HAP-1 (cell line): ENCODE measurements at places on chromosomes 4 and X.
A peak's percentile ranks its signal among the peaks of the same experiment; 100 is the strongest.

GRCh38 chrX:34058005-34058404, 74.1 kb downstream of the FAM47A start:
- no peak for DNase-seq

DNA sequence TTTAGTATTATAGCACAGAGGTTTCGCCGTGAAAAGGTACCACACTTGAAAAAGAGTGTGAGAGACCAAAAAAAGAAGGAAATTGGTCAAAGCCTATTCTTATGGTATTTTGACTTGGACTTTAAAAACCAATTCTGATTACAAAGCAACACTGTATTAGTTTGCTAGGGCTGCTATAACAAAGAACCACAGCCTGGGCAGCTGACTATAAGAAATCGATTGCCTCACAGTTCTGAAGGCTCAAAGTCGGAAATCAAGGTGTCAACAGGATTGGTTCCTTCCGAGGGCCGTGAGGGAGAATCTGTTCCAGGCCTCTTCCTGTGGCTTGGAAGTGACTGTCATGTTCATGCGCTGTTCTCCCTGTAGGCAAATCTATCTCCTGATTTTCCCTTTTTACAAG, 17.9 kb downstream of the DAPP1 start:
- DNase-seq: no peak

- DNase-seq: no peak
Measured at GRCh38 chr4:87978681-87979080, 3.2 kb downstream of the SPP1 start.

GRCh38 chr4:184727430-184727829, 6.5 kb downstream of the CENPU start:
- no peak for DNase-seq

DNA sequence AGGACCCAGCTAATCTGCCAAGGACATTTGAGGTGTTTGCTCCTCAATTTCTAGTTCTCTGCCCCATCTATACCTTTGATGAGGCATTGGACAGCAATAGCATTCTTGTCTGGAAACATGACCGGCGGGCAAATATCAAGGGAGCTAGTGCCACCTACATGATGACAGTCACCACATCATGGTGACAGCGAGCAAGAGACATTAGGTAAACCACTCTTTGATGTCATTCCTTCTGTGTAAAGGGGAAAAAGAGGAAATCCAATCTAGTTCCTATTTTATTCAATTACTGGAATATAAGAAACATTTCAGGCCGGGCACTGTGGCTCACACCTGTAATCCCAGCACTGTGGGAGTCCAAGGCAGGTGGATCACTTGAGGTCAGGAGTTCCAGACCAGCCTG, 20.7 kb upstream of the IL13RA1 start:
- no peak for DNase-seq

DNA sequence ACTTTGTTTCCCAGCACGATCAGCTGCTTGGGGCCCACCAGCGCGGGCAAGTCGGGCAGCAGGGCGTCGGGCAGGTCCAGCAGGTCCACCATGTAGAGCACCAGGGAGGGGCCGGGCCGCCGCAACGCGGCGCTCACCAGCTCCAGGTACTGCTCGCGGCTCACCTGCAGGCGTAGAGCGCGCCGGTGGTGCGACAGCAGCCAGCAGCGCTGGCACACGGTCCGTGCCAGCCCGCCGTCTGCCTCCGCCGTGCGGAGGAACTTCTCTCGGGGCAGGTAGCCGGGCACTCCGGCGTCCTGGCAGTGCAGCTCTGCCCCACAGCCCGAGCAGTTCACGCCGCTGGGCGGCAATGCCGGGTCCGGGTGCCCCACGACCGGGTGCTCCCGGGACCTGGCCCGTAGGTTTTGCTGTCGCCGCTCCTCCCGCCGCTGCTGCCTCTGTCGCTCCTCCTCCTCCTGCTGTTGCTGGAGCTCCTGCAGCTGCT, 527 bp downstream of the NOA1 start:
- peak; percentile 47 for DNase-seq

DNA sequence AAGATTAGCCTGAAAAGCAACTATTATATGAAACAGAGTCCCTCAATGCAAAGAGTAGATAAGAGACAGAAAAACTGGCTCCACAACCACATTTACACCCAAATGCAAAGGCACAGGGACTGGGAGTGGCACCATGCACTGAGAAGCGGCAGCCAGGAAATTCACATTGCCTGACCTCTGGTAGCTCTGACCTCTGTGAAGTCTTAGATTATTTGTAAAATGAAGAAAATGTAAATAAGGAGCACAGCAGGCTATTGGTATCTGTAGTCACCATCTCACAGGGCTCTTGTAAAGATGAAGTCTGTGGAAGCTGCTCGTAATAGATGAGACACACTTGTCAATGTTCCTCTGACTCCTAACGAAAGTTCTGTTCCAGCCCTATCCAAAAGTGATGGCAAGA, 69.7 kb downstream of the FAT1 start:
- DNase-seq: no peak

GRCh38 chr4:72531768-72532290, 37.2 kb downstream of the ADAMTS3 start:
- DNase-seq: no peak

- no peak for DNase-seq
Measured at GRCh38 chr4:130576218-130576617, 1480.3 kb downstream of the C4orf33 start.

DNA sequence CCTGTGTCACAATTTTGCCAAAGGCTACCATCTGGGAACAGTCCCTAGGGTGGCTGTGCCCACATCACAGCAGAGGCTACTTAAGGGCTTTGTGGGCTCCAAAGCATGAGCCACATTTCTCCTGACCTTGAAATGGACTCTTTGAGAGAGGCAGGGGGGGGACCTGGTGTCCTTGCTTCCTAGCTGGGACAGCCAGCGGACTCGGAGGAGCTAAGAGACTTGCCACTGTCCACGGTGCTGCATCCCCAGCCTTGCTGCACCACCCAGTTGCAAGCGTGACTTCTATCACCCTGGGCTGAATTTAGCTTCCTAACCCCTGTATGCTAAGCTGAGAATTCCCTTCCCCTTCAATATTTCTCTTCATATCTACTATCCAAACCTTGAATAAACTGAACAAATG, 99.0 kb downstream of the PHKA2 start:
- no peak for DNase-seq

GRCh38 chr4:84846985-84847384, 119.5 kb downstream of the WDFY3 start:
- peak; percentile 70 for DNase-seq

DNA sequence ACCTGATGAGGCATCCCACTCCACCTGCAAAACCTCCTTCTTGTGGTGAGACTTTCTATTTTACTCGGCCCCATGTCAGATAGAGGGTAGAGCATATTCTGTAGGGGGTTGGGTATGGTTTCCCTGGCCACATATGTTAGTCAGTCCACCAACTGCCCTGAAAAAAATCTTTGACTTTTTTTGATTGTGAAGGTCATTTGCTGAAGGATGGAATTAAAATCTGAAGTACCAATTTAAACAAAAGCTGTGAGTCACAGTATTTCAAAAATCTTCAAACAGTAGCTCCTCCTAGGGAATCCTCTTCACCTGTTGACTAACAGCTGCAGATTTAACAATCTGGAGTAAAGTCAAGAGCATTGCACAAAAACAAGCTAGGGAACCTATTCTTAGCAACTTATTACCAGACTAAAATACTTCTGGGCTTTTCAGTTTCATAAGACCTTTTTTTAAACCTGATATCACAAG, 8.0 kb upstream of the CCDC110 start:
- DNase-seq: no peak

GRCh38 chrX:11789809-11790208, 31.8 kb downstream of the MSL3 start:
- DNase-seq: no peak

GRCh38 chr4:13540446-13541175, 3.7 kb downstream of the NKX3-2 start:
- DNase-seq: no peak

DNA sequence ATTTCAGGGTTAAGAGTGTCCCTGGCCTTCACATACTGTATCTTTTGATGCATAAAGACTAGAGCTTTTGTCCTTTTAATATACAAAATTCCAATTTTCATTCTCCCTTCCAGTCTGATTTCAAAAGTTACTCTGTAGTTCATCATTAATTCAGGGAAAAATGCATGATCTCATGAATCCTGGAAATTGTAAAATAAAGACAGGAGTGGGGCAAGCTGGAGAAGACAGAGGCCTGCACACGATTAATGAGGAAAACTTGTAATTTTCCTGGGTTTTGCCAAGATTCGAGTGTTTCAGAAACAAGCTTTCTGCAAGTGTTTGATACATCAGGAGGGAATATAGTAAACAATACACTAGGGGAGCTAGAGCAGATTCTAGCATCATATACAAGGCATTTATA, 947.9 kb downstream of the FAT4 start:
- no peak for DNase-seq

- no peak for DNase-seq
Measured at GRCh38 chr4:3729188-3729881, 36.9 kb upstream of the ADRA2C start.

DNA sequence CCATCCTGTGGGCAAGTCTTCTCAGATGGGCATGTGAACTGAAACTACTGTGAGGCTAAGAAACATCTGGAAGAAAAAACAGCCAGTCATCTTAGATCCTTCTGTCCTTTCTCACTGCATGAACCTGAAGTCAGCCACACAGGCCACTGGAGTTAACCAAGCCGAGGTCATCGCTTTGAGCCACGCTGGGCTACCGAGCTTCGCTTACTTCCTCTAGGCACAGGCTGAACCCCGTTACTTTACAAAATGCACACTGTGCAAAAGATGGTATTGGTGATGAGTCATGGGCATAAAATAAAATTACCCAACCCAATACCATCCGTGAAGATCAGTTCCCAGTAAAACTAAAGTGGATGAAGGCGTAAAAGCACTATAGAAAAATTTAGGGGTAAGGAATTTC, 86.2 kb downstream of the MTMR1 start:
- no peak for DNase-seq

GRCh38 chrX:132676102-132676501, 187.3 kb upstream of the MBNL3 start:
- no peak for DNase-seq

DNA sequence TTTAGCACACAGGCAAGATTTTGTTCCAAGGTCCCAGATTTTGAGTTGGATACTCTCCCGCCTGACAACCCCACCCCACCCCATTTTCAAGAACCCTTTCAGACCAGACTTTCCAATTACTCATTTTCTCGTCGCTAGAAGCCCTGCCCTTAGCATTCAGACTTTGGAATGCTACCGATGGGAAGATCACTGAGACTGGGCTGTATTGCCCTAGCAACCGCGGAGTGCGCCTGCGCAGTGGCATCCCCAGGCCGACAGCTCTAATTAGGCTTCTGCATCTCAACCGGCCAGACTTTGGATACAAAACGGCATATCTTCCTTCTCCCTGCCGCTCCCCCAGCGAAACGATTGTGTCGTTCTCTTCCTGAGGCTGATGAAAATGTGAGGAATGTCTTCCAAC, 3.4 kb downstream of the MAGEE2 start:
- DNase-seq: no peak

DNA sequence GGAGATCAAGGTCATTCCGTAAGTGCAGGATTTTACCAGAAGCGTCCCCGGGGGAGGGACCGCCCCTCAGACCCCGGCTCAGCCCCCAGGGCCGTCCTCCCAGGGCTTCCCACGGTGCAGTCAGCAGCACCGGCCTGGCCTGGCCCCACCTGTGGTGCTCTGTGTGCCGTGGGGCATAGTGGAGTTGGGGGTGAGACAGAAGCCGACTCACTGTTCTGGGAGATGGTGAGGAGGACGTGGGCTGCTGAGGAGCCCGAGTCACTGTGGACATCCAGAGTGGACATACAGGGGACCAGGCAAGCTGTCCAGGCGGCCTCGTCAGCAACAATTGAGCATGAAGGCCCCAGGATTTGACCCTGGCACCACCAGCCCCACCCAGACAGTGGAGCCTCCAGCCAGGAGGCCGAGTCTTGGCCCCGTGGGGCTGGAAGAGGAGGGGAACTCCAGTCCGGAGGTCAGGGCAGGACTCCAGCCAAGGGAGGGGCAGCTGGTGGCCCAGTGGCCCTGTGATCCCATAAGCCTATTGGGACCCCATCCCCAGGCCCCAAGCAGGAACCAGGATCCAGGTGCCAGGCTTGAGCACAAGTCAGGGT, 19.1 kb downstream of the ATP5ME start:
- DNase-seq: no peak

DNA sequence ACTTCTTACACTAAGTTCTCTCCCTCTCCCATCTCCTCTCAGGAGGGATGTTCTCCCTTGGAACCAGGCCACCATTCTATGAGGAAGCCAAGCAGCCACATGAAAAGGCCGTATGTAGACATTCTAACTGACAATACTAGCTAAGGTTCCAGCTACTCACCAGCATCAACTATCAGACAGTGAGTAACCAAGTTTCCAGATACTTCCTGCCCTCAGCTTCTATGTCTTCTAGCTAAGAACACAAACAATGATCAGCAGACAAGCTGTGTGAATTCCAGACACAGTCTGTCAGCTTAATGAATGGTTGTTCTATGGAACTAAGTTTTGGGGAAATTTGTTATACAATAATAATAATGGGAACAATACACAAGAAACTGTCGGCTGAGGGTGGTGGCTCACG, 50.8 kb downstream of the SMIM14 start:
- no peak for DNase-seq

DNA sequence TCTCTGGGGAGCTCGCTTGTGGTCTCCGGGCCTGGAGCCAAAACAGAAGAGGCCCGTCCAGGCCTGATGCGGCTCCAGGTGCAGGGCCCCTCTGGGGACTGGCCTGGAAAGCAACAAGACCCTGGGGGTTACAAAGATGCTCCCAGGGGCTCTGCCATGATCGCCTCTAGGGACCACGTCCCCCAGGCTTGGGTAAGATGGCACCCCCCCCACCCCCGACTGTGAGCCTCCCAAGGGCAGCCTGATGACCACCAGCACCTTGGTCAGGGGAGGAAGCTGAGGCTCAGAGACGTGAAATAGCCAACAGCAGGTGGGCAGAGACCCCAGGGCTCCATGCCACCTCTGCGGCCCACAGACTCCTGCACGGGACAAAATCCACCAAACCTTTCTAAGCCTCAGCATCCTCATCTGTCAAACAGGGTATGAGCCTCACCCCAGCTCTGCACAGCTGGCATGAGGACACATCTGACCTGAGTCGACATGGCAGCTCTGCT, 25.4 kb downstream of the C4orf50 start:
- DNase-seq: no peak

DNA sequence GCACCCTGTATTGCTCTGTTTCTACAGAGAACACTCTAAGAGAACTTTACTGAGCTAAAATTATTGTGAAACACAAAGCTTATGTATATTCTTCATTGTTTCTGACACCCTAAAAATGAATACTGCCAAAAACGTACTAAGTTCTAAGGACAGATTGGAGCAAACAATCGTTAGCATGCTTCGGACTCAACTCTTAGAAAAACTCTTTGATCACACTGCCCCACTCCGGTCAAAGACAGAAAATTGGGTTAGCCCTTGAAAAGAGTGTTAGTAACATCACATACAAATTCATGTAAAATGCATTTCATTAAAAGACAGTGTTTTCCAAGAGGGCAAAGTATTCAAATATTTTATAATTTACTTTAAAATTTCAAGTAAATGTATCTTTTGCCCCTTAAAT, 177.4 kb downstream of the DCHS2 start:
- peak; percentile 22 for DNase-seq
